Lung (tissue), 17 donors: ENCODE measurements at places on chromosomes 5 and 9. TPM values are rescaled to one million over a fixed set of nuclear protein-coding genes. Genes with fewer than 3 reads are reported as not detected.

The SERF1A gene
- polyA plus RNA-seq = 2.8 TPM

The PCA3 gene
- 0.08 TPM for polyA plus RNA-seq

The MED10 gene
- polyA plus RNA-seq = 34.3 TPM

The TRIM7 gene
- 3.6 TPM for polyA plus RNA-seq

The ACTBL2 gene
- polyA plus RNA-seq = 0.04 TPM

The IGFBPL1 gene
- polyA plus RNA-seq = 0.24 TPM

The GPRIN1 gene
- polyA plus RNA-seq = 0.39 TPM

The FAM174A gene
- 60.1 TPM for polyA plus RNA-seq

The SVEP1 gene
- polyA plus RNA-seq = 3.3 TPM

The TSLP gene
- polyA plus RNA-seq = 1.1 TPM

The BTNL8 gene
- 7.2 TPM for polyA plus RNA-seq

The DND1 gene
- 1.5 TPM for polyA plus RNA-seq

The CCDC69 gene
- 54.7 TPM for polyA plus RNA-seq

The C5orf58 gene
- polyA plus RNA-seq = not detected

The HSD17B4 gene
- 367 TPM for polyA plus RNA-seq

The NMUR2 gene
- polyA plus RNA-seq = 0.01 TPM

The IL11RA gene
- 10.7 TPM for polyA plus RNA-seq

The IL9 gene
- not detected for polyA plus RNA-seq

The IFNA21 gene
- not detected for polyA plus RNA-seq

The TLX3 gene
- polyA plus RNA-seq = not detected

The CSF1R gene
- 13.0 TPM for polyA plus RNA-seq

The NIPAL4 gene
- polyA plus RNA-seq = 1.7 TPM

The VLDLR gene
- polyA plus RNA-seq = 5.7 TPM

The CATSPER3 gene
- polyA plus RNA-seq = 0.38 TPM

The SLC4A9 gene
- 0.05 TPM for polyA plus RNA-seq

The GABBR2 gene
- polyA plus RNA-seq = 1.8 TPM

The ORM2 gene
- 70.2 TPM for polyA plus RNA-seq

The PLAC8L1 gene
- 0.51 TPM for polyA plus RNA-seq

The EHMT1 gene
- polyA plus RNA-seq = 39.9 TPM

The PCDHB13 gene
- polyA plus RNA-seq = 0.58 TPM

The IFNK gene
- polyA plus RNA-seq = not detected

The OTULINL gene
- 24.2 TPM for polyA plus RNA-seq
